ENCODE measurements at places on chromosomes 12 and 14.

- no peak for DNase-seq
These were observed 64.3 kb downstream of the DCAF5 start for GRCh38 chr14:69088586-69088985.

DNA sequence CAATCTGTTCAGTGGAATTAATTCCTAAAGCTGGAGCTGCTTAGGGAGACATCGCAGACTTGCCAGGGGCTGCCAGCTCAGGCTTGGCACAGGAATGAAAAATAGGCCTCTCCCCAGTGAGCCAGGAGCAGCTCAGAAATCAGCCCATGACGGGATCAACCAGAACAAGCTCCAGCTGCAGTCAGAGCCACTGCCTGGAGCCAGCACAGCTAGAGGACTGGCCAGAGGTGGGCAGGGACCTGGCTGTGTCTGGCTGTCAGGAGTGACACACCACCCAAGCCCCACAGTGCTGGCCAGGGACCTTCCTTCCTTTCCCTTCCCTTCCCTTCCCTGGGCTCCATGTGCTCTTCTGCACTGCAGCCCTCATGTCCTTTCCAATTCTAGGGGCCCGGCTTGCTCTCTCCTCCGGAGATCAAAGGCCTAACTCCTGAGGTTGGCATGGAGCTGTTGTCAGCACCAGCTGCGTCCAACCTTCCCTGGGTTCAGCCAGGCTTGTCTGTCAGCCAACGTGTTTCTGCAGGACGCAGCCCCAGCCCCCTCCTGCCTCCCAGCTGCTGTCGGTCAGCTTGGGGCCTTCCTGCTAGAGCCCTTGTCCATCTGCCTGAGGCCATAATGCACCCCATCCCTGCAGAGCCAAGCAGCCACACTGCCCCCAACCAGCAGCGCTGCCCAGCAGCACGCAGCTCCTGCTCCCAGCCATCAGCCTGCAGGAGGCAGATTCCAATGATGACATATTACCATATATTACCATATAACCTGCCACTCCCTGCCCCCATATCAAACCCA is 149.3 kb downstream of the CALM1 start:
- DNase-seq = no peak

DNA sequence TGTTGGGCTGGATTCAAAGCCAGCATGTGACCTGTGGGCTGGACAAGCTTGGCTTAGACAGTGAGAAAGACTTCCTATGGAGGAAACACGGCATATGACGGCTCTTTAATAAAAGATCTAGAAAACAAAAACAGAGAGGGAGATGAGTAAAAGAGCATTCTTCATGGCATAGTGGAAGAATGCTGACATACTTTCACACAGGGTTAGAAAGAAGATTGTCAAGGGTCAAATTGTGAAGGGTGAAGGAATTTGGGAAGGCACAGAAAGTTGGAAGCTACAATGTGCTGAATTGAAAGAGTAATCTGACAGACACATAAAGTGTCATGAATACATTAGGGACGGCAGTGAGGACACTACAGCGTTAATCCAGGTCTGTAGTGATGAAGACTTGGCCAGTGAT is 63.4 kb downstream of the GALNT4 start:
- DNase-seq = no peak

DNA sequence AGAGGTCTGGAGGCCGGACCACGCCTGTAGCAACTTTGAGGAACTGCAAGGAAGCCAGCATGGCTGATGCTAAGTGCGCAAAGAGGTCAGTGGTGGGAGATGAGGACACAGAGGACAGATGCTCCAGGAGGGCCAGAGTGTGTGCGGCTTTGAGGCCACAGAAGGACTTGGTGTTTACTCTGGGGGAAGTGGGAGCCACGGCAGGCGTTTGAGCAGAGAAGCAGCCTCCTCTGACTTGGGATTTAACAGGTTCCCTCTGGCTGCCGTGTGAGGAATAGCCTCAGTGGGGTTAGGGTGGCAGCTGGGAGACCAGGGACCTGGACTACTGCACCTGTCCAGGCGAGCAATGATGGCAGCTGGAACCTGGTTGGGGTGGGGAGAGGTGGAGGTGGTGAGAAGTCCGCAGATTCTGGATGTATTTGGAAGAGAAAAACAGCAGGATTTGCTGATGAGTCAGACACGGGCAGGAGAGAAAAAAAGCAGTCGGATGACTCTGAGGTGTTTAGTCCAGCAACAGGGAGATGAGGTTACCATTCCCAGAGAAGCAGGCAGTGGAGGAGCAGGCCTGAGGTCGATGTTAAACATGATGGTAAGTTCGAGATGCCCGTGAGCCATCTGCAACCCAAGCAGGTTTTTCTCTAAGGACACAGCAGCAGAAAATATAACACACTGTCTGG is 143.5 kb downstream of the SCARB1 start:
- no peak for DNase-seq

DNA sequence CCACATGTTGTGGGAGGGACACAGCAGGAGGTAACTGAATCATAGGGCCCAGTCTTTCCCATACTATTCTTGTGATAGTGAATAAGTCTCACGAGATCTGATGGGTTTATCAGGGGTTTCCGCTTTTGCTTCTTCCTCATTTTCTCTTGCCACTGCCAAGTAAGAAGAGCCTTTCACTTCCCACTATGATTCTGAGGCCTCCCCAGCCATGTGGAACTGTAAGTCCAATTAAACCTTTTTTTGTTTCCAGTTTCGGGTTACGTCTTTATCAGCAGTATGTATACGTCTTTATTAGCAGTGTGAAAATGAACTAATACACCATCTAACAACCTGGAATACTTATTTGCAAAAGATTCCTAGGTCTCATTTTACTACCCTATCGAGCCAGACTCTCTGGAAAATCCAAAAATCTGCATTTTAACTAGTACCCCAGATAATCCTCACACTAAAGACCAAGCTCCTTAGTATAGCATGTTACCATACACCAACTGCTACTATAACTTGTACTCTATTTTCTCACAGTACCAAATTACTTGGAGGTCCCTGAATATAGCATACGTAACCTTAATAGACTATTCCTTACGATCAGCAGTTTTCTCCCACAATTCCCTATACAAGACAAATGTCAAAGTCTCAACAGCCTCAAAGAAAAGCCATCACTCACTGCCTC is 11.5 kb downstream of the GTF2A1 start:
- DNase-seq = no peak

GRCh38 chr14:100618763-100619320 is 31.6 kb upstream of the BEGAIN start:
- no peak for DNase-seq

DNA sequence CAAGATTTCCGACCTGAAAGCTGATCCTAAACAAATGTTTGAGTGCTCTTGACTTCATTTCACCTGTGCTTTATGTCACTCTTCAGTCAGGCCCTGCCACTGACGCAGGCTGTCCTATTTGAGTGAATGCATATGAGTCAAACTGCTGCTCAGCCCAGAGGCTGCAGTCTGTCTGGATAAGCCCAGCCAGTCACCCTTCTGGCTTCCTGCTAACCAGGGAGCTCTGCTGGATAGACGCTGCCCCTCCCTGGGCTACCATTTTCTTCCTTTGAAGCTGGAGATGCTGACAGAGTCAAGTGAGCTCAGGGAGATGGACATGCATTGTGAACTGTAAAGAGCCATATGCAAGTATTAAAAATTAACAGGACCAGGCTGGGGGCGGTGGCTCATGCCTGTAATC is 5.1 kb upstream of the TUNAR start:
- no peak for DNase-seq

DNA sequence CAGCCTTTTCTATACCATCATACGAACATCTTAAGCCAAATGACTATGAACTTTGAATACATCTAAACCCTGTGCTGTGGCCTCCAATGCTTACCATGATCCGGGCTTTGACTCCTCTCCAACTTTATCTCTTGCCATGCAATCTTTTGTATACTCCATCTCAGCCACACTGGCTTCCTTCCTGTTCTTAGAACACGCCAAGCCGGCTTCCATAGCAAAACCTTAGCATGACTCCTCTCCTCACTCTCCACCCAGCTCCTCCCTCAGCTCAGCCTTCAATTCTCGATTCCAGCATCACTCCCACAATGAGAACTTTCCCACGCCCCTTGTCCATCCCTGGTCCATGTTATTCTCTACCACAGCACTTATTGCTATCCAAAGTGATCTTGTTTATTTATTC is 228.3 kb downstream of the NTF3 start:
- DNase-seq = no peak

DNA sequence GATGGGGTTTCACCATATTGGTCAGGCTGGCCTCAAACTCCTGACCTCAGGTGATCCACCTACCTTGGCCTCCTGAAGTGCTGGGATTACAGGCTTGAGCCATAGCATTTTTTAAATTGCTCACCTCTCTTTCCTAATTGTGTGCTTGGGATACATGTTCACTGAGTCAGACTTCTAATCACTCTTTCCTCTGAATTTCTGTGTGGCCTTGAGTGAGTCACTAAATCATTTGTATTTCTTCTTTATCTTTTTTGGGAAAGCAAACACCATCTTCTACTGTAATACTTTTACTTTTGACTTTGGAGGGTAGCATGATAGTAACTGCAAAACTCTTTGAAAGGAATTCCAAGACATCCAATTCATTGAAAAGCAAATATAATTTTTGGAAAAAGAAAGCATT is 60.8 kb downstream of the FLRT2 start:
- no peak for DNase-seq

DNA sequence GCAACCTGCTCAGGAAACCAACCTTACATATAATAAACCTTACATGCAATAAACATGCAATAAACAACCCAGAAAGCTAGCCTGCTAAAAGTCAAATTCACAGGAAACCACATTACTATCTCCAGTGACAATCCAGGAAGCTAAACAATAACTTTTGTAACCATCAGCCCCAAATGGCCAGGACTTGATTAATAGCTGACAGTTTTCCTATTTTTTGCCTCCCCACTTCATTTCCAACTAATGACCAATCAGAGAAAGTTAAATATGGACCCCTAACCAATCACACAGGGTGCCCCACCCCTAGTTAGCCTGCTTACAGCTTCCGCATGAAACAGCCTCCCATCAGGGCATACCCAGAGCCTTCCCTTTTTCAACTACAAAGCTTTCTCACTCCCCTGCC is 152.2 kb upstream of the LMNTD1 start:
- no peak for DNase-seq

GRCh38 chr12:115528466-115528865 is 749.0 kb downstream of the MED13L start:
- no peak for DNase-seq

Data from activated CD4-positive, alpha-beta T cell treated with anti-CD3 and anti-CD28 coated beads, Interleukin-2, Interleukin-6, amounts not matched to agents 100 ng/mL and 50 ng/mL, durations not matched to agents 16 hours and 8 hours (primary cell).